Stimulated activated CD4-positive, alpha-beta T cell treated with anti-CD3 and anti-CD28 coated beads, Interleukin-2, amount 100 ng/mL, for 24 hours (primary cell): ENCODE measurements at places on chromosomes 5 and 9.

- DNase-seq: no peak
Measured at GRCh38 chr5:62606878-62607277, 28.3 kb downstream of the LRRC70 start.

- DNase-seq: no peak
Measured at GRCh38 chr9:108634204-108634603, 221.6 kb downstream of the ACTL7B start.

DNA sequence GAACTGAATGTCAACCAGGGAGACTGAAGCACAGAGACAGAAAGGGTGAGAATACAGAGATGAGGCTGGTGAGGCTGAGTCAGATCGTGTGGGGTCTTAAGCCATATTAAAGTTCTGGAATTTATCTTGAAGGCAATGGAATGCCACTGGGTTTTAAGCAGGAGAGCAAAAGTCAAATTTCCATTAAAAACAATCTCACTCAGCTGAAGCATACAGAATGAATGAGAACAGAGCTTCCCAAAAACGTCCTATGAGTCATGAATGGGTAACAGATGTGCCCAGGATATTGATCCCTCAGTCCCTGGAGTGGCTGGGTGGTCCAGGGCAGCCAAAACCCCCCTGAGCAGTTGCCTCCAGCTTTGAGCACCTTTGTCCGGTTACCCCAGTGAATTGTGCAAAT is 44.9 kb downstream of the PFDN1 start:
- DNase-seq: no peak

DNA sequence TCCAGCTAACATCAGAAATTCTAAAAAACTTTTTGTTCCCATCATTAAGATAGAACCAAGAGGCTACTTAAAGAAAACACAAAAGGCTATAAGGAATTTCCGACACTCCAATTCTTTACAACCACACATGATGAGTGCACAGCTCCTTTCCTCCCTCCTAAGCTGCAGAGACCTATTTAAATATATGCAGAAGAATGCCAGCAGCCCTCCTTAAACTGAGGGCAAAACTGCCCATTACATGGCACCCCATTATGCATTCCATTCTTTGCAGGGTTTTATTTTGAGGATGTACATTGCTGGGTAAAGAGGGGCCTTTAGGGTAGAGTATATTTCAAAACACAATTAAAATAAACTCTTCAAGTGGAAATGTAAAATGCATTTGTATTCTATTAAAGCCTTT is 502.9 kb downstream of the RASEF start:
- DNase-seq: no peak

GRCh38 chr9:99155736-99156135 is 50.8 kb downstream of the TGFBR1 start:
- DNase-seq: no peak

- DNase-seq: no peak
Measured at GRCh38 chr5:5304361-5305020, 118.0 kb upstream of the ICE1 start.

DNA sequence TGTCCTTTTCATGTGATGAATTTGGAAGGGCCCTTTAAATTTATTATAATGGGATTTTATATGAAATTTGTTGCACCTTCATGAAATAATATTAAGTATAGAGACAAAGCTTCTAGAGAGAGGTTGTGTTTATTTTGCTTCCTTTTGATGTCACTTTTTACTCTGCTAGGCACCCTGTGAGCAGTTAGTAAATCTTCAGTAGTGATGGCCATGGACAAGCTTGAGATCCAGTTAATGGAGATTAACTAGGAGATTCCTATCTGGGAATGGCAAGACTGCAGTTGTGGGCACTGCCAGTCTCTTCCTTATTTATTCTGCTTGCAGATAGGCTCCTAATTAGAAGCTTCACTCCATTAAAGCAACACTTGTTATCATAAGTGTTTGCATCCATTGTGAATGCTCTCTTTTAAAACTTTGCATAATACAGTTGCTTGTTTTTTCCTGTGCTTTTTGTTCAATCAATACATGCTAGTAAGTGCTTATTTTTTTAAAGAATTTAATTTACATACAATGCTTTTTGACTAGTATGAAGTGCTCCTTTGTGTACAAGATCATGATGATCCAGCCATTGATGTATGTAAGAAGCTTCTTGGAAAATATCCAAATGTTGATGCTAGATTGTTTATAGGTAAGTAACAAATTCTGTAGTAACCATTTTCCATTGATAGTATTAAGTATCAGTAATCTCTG is 25.9 kb downstream of the UGCG start:
- DNase-seq: no peak

DNA sequence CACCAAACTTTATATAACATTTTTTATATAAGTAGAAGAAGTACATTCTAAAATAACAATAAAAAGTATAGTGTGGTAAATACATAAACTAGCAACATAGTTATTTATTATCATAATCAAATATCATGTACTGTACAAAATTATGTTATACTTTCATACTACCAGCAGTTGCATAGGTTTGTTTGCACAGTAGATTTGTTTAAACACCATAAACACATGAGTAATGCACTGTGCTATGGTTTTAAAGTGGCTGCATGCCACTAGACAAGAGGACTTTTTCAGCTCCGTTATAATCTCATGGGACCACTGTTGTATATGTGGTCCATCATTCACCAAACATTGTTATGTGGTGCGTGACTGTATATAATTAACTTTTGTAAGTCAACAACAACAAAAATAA is 137.6 kb downstream of the DRD1 start:
- no peak for DNase-seq

DNA sequence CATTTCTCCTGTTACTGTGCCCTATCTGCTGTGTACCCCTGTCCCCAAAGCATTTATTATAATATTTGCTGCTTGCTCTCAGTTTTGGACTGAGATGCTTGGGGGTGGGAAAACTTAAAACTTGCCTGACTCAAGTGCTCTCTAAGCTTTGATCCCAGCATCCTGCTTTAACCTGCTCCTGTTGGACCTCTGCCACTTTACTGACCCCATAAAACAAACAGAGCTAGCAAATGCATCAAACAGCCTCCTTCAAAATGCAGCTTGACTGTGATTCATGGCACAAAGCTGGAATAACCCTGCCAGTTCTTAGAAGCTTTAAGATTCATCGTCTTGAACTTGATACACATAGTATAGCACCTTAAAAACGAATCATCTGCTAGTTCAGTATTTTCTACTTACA is 212.5 kb downstream of the DEPDC1B start:
- DNase-seq: no peak

DNA sequence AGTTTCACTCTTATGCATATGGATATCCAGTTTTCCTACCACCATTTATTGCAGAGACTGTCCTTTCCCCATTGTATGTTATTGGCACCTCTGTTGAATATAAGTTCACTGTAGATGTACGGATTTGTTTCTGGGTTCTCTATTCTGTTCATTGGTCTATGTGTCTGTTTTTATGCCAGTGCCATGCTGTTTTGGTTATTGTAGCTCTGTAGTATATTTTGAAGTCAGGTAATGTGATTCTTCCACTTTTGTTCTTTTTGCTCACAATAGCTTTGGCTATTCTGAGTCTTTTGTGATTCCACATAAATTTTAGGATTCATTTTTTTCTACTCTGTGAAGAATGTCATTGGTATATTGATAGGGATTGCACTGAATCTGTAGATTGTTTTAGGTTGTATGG is 26.1 kb upstream of the CCNB1 start:
- no peak for DNase-seq
